CD4-positive, alpha-beta T cell (primary cell): ENCODE measurements at places on chromosomes 12 and 14.

DNA sequence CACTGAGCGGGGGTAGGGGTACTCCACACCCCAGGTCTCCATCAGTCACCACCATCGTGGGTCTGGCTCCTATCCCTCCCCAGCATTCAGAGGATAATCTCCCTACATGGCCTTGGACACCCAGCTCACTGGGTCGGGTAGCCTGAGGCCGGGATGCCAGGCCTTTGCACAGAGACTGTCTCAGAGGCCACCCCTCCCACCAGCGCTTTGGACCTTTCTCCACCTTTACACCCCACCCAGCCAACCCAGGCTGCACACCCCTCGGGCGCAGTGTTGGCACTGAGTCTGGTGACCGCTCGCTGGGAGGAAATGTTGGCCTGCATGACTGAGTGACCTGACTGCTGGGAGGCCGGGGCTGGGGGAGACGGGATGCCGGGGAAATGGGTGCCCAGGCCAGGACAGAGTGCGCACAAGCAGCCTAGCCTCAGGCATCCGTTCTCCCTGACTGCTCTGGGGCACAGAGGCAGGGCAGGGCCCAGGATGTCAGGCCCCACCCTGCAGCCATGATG lies 10.6 kb upstream of the LBHD2 start:
- no peak for DNase-seq

- DNase-seq: no peak
These were observed 979 bp downstream of the DDX54 start for GRCh38 chr12:113184098-113184899.

GRCh38 chr14:59208954-59209353 lies 20.5 kb downstream of the DAAM1 start:
- DNase-seq: no peak

DNA sequence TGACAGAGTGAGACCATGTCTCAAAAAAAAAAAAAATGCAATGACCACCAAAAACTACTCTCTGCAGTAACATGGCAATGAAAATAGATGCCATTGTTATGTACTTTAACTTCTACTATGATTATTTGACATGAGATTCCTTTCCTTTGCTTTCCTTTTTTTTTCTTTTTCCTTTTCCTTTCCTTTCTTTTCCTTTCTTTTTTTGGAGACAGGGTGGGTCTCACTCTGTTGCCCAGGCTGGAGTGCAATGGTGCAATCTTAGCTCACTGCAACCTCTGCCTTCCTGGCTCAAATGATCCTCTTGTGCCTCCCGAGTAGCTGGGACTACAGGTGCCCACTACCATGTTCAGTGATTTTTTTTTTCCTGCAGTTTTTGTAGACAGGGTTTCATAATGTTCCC lies 24.9 kb upstream of the ETFBKMT start:
- no peak for DNase-seq

DNA sequence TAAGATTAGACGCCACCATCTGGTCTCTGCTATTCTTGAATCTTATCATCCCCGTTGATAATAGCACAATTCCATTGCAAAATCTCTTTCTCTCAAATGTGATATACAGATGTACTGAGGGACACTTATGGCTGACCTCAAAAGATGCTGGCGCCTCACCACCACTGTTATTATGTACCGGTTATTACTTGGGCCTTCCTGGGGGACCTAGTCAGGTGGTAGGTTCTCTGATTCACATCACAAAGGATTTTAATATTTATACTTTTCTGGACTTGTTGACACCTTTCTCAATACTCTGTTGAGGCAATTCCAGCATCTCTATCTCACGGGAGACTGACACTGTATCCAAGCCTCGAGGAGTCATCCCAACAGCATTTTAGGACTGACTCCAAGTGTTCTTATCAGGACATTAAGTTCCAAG lies 21.3 kb upstream of the FAM234B start:
- no peak for DNase-seq

DNA sequence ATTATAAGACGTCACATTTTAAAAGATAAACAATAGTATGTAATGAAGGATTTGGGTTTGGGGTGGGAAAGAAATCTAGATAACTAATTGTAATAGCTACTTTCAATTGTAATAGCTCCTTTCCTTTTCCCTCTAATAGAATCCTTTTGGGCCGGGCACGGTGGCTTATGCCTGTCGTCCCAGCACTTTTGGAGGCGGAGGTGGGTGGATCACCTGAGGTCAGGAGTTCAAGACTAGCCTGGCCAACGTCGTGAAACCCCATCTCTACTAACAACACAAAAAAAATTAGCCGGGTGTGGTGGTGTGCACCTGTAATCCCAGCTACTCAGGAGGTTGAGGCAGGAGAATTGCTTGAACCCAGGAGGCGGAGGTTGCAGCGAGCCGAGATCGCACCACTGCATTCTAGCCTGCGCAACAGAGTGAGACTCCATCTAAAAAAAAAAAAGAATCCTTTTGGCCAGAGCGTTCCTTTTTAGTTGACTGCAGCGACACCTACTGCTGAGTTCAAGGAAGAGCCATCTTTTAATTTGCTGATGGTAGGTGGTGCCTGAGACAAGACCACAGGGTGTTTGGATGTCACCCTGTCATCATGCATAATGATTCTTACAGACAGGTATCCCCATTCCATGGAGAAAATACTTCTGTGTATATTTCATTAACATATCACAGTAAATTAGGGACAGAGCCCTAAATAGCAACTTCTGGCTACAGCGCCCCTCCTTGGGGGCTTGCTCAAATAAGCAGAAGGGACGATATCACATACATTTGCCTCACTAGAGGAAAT lies 79.5 kb downstream of the ARMH4 start:
- DNase-seq: peak; percentile 3

GRCh38 chr14:74886001-74886400 lies 4.3 kb downstream of the DLST start:
- DNase-seq: no peak

GRCh38 chr14:102907980-102908730 lies 14.3 kb upstream of the AMN start:
- no peak for DNase-seq

DNA sequence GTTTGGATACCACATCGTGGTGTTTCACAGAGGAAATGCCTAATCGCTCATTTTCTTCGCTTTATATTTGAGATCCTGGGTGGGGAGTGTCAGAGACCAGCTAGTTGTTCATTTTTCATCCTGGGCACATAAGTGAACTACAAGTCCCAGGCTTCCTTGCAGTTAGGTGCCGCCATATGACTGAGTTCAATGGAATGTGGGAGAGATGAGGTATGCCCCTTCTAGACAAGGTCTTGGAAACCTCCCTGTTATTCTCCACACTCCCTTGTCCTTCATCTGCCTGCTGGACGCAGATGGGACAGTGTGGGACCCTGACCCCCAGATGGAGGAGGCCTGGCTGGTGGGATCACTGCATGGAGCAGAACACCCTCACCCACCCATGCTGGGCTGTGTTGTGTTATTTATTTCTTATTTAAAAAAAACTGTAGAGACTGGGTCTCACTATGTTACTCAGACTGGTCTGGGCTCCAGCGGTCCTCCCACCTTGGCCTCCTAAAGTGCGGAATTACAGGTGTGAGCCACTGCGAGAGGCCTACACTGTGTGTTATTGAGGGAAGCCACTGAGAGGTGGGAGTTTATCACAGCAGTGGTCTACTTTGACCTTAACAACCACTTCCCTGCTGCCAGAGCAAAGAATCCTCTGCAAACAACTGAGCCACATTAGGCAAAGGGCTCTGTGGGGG lies 42.9 kb upstream of the VRK1 start:
- no peak for DNase-seq

DNA sequence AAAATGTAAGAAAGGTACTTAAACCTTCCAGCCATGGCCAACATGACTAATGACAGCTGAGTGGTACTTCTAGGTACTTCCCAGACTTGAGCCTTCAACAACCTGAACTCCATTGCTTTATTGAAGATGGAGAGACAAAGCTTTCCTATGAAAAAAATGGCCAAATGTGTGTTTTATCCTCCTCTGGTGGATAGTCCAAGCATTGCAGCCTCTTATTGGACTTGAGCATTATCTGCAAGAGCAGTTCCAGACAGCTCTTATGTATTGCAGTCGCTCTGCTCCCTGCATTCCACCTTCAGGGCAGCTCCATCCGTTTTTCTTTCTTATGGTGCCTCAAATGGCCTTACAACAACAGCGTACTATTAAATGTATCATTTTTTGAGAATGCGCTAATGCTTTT lies 588.2 kb downstream of the NRXN3 start:
- DNase-seq: no peak

DNA sequence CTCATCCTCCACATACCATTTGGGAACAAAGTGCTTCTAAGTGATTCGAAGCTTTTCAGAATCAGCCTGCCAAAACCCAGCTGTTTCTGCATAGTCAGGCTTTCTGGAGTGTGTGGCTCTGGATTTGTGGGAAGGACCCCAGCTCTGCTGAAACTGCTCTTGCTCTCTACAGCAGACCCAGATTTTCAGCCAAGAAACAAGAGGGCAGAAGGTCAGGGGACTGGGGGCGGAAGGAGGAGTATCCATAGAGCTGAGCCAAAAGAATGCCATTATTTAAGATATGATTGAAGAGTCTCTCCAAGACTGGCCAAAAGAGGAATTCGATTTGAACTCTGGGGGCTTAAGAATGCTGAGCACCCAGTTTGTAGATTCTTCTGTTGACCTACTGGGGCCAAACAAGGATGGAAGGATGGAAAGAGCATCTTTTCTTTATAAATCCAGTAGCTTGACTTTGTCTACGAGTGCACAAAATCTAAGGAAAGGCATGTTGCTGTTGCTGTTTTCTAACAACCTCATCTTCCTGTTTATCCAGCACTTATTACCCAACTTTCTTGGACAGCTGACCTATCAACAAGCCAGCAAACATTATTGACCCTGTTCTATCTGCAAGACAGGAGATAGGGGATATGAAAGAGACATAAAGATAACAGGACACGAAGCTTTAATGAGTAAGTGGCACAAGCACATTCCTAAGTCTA lies 29.2 kb downstream of the FBLN5 start:
- DNase-seq: no peak

DNA sequence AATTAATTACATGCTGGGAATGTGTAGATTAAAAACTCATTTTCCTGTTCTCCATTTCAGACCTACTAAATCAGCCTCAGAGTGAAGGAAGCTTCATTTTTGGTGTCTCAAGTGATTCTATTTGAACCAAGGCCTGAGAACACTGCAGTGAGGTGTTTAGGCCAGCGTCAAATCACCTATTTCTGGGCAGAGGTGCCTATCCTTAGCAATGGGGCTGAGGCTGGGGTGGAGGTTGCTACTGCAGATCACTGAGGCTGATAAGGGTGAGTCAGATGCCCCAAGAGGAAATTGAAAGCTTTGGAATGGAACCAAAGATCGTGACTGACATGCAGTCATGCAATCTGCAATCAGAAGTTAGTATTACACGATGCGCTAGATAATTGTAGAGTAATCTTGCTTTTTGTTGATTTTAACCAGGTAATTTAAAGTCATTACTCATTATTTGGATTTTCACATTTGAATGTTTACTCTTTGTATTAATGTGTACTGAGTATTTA lies 4.4 kb downstream of the TXNRD1 start:
- DNase-seq: peak; percentile 26

- no peak for DNase-seq
These were observed 17.9 kb upstream of the DHRS7 start for GRCh38 chr14:60183138-60183537.

- no peak for DNase-seq
These were observed 76.2 kb downstream of the PDZRN4 start for GRCh38 chr12:41264281-41264680.

DNA sequence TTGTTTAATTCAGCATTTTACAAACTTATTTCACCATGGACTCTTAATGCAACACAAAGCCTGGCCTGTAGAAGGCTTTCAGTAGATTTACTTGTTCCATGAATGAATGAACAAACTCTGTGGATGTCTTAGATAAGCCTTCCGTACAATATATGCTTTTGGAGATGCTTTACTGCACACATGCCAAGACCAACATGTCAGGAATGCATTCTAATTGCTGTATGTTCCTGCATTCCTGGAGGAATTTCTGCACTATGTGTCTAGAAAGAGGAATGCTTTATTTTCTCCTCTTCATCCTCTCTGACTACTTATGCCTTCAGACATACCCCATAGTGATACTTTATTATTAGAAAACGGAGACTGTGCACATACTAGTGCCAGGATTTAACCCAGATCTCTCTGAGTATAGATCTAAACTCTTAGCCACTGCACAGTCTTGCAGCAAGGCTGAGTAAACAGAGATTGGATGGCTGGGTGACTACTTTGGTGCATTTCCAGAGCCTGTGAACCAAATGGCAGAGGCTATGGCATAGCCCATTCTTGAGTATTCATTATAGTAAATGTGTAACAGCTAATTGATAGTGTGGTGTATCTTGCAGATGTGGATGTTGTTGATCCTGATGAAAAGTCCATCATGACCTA lies 108.2 kb downstream of the SYNE2 start:
- no peak for DNase-seq

- DNase-seq: no peak
These were observed 124.4 kb upstream of the PZP start for GRCh38 chr12:9332564-9332963.

DNA sequence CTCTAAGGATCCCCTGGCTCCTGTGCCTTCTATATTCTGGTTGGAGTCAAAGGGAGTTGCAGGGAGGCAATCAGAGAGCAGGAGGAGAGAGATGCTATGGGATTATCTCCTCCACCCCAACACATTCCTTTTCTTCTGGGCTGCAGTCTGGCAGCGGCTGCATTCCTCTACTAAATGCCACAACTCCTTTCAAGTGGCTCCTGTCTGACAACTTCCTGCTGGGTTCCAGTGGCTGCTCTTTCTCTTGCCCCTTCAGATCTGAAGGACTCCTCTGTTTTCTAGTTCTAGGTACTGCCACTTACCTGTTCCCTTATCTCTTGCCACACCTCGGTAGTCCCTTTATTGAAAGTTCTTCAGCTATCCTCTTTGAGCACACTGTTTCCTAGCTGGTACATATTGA lies 425.0 kb downstream of the SNAPC1 start:
- no peak for DNase-seq

DNA sequence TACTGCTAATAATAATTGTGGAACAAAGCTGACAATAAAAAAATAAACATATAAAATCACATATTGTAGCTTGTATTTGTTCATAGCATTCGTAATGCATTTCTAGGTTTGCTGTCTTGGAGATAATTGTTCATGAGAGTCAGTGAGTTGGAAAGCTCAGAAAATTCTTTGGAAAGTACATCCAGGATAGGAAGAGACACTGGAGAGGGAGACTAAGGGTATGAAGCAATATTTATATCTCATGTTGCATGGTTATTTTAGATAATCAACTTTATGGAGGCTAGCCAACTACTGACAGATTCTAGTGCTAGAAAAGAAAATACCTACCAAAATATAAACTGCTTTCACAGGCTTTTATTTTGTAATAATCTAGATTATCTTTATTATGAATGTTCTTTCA lies 1095.2 kb downstream of the FSCB start:
- DNase-seq: no peak

DNA sequence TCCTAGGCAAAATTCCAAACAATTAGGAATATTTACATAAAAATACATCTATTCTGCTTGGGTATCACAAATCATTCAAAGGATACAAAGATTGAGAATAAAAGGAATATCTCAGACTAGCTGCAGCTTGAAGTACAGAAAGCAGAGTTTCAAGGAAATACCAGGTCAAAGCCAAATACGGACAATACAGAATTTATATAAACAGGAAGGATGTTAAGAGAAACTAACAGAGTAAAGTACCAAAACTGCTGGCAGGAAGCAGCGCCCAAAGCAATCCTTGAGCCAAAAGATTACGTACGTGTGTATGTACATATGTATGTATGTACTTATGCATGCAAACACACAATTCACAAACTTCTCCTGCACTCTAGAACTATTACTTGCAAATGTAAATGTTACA lies 86.6 kb downstream of the PPP1R12A start:
- no peak for DNase-seq

- no peak for DNase-seq
These were observed 36.7 kb upstream of the RIMBP2 start for GRCh38 chr12:130752692-130753230.

GRCh38 chr12:68239309-68239982 lies 13.8 kb upstream of the IL26 start:
- no peak for DNase-seq
